ENCODE measurements at places on chromosomes 16 and 17.

GRCh38 chr17:76700617-76701470 is 9.9 kb downstream of the MXRA7 start:
- no peak for DNase-seq

GRCh38 chr16:56848955-56849689 is 15.9 kb upstream of the SLC12A3 start:
- DNase-seq = no peak

GRCh38 chr16:87636050-87636684 is 33.9 kb downstream of the JPH3 start:
- DNase-seq = peak; percentile 99

DNA sequence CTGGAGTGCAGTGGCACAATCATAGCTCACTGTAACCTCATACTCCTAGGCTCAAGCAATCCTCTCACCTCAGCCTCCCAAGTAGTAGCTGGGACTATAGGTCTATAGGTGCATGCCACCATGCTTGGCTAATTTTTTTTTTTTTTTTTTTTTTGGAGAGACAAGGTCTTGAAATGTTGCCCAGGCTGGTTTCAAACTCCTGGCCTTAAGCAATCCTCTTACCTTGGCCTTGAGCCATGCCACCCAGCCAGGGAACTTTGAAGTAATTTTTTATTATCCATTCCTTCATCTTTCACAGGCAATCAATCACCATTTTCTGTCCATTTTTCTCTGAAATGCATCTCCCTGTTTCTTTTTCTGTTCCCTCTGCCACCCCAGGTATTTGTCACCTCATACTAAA is 6.3 kb upstream of the PSMD7 start:
- no peak for DNase-seq

GRCh38 chr17:17200311-17200710 is 5.8 kb downstream of the PLD6 start:
- no peak for DNase-seq

- no peak for DNase-seq
These were observed 143.4 kb upstream of the MYOCD start for GRCh38 chr17:12522336-12522735.

DNA sequence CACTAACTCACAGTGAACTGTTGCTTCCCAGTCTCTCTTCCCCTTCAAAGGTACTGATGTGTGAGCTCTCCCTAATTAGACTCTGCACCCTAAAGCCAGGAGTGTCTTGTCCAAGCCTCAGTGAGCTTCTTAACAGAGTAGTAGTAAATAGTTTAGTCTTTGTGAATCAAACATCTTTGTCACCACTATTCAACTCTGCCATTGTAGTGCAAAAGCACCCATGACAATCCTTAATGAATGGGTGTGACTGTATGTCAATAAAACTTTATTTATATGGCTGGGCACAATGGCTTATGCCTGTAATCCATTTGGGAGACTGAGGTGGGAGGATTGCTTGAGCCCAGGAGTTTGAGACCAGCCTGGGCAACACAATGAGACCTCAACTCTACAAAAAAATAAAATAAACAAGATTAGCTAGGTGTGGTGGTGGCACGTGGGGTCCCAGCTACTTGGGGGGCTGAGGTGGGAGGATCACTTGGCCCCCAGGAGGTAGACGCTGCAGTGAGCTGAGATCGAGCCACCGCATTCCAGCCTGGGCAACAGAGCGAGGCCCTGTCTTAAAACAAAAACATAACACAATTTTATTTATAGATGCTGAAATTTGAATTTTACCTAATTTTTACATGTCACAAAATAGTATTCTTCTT is 45.5 kb upstream of the TNRC6A start:
- DNase-seq = no peak
